Stimulated activated CD4-positive, alpha-beta T cell treated with anti-CD3 and anti-CD28 coated beads, Interleukin-4, amount 100 ng/mL, for 24 hours (primary cell): ENCODE measurements at places on chromosomes 3 and 15.

- no peak for DNase-seq
Measured at GRCh38 chr3:136658946-136659682, 93.1 kb downstream of the STAG1 start.

GRCh38 chr3:19427422-19428149 lies 279.3 kb downstream of the KCNH8 start:
- DNase-seq = no peak

DNA sequence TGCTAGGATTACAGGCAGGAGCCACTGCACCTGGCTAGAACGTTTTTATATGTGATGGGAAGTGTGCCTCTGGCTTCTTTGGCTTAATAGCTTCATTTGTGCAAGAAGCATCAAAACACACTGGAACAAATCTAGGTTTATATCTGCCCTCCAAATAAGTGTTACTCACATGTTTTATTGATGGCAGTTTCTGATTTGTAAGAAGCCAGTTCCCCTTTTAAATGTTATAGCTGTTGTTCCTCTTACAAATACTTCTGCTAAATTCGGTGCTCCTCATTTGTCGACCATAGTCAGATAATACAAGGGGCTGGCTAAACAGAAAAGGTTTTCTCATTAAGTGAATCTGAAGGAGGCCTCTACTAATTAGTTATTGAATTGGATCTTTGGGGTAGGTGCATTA lies 307.1 kb upstream of the SEMA6D start:
- DNase-seq = no peak

DNA sequence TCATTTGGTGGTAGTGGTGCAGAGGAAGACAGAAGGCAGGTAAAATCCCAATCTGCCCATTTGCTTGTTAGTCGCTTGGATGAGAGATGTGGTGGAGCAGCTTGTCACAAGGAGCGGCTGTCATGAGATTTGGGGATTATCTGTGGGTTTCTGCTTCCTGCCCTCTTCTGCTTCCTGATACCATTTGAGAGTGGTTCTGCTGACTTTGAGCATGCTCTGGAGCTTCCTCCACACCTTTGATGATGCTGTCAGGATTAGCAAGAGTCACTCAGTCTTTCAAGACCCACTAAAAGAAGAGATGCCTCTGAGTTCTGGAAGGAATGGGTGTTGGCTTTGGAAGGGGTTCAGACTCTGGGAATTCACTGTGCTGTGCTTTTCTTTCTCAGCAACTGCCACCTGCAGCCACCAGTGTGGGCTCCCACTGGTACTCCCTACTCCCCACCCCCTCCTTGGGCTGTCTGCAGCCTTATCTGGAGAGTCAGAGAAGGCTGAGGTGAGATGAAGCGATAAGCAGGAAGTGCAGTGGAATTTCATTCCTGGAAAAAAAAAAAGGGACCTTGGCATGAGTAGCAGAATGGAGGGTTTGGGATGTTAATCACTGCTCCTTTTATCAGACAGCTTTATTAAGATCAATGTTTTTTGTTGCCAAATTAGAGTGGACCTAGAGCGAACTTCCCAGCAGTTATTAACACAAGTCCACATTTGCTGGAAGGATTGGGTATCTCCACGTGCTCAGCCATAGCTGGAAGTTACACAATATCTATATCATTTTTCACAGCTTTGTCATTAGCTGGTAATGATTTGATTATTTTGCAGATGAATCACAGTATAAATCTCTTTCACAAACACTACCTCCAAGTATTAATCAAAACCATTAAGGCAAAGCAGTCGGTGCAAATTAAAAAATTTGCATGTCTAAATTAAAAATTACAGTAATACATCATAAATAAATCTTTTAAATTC lies 233.0 kb upstream of the SATB1 start:
- DNase-seq = no peak

- DNase-seq = no peak
Measured at GRCh38 chr3:99578339-99578970, 59.9 kb upstream of the COL8A1 start.

DNA sequence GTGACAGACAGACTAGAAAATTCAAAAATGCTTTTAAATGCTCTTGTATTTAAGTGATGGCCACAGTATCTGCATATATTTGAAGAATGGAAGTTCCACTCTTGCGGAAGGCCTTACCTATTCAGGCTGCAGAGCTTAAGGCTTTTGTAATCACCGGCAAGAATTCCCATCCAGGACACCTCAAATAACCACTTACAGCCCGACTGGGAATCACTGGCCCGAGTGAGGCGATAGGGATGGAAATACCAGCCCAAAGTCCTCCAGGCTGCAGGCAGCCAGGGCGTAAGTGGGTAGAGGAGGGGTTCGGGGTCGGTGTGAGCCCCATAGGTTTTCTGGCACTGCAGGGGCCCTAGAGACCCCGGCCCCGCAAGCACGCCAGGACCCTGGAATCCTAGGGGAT lies 9.5 kb downstream of the CMTM7 start:
- DNase-seq = no peak

- no peak for DNase-seq
Measured at GRCh38 chr3:169809230-169809795, 3.4 kb upstream of the LRRIQ4 start.

GRCh38 chr3:106119614-106120082 lies 250.8 kb upstream of the CBLB start:
- DNase-seq = peak; percentile 49

DNA sequence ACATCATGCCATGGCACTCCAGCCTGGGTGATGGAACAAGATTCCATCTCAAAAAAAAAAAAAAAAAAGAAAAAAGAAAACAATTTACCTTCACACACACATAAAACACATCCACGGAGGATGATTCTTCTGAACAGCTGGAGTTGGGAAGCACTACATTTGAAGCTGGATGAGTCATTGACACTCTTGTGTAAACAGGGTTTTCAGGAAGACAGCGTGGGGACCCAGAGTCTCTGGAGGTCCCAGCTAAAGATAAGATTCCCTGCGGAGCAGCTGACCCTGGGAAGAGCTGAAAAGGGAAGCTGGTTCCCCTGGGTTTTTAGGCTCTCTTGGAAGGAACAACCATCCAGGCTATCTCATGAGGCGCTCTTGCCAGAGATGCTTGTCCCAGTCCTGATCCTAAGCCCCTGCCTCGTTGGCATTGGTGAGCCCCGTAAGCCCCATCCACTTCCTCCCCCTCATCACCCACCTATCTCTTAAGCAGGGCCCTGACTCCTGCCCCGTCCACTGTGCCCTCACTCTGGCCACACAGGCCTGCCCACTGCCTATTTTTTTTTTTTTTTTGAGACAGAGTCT lies 32.0 kb upstream of the FURIN start:
- no peak for DNase-seq

DNA sequence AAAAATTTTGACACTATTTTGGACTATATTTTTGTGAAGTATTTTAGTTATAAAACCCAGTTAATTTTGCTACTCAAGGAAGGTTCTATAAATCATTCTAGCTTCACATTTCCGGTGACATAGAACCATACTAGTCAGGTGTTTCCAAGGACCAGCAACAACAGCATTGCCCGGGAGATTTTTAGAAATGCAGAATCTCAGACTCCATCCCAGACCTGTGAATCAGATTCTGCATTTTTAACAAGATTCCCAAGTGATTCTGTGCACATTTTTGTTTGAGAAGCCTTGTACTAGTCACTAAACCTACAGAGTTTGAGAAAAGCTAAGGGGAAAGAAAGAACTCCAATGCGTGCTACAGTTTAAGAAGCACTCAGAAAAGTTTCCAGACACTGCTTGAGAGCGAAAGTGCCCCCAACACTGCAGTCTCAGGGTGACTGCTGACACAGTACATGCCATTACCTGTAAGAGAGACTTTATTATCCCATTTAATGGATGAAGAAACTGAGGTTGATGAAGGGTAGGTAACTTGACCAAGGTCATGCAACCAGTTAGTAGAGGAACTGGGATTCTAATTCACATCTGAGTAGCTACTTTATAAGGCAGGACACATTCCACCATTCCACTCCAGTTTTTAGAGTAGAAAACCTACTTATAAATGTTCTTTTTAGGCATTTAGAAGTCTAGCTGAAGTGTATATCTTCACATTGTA lies 49.7 kb upstream of the USP3 start:
- DNase-seq = no peak

- DNase-seq = no peak
Measured at GRCh38 chr3:39443530-39443929, 23.9 kb upstream of the MOBP start.

DNA sequence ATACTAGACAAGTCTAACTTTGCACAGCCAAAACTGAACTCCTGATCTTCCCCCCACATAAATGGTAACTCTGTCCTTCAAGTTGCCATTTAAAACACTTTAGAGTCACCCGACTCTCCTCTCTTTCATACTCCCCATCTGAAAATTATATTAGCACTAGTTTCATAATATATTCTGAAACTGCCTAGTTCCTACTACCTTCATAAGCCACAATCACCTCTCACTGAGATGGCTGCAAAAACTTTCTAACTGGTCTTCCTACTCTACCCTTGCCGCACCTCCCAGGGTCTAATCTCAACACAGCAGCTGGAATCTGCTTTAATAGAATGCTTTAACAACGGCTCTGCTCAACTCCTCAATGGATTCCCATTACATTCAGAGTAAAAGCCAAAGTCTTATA lies 55.0 kb downstream of the GLB1 start:
- no peak for DNase-seq

DNA sequence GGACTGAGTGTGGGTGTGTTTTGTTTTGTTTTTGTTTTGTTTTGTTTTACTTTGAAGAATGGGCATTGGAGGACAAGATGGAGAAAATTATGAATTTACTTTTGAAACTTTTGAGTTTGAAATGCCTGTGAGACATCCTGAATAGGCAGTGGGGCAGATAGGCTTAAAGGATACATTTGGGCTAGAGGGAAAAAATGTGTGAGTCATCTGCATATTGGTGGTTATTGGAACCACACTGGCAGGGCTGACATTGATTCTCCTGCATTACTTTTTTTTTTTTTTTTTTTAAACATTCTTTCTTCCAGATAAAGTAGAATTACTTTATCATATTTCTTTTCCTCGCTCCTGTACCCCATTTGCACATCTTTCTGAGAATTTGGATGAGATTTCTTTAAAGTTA lies 56.1 kb downstream of the CALML4 start:
- no peak for DNase-seq

- no peak for DNase-seq
Measured at GRCh38 chr3:149535333-149535685, 60.8 kb downstream of the TM4SF4 start.

DNA sequence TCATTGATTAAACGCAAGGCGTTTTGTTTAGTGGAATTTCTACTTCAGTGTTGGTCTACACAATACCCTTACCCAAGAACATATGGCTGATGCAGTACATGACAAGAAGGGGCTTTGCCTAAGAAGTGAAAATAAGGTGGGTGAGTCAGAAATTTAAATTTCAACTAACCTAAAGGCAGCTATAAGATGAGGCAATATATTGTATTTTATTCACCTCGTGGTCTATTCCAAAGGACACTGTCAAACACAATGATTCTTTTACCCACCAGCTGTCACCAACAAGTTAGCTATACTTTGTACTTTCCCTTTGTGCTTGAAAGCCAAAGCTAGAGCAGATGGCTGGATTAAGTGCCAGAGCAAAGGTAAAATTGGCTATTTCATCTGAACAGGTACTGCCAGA lies 10.9 kb upstream of the SETMAR start:
- no peak for DNase-seq

- no peak for DNase-seq
Measured at GRCh38 chr3:139358841-139359562, 15.2 kb downstream of the MRPS22 start.

GRCh38 chr15:51709031-51709430 lies 27.7 kb downstream of the SCG3 start:
- no peak for DNase-seq

DNA sequence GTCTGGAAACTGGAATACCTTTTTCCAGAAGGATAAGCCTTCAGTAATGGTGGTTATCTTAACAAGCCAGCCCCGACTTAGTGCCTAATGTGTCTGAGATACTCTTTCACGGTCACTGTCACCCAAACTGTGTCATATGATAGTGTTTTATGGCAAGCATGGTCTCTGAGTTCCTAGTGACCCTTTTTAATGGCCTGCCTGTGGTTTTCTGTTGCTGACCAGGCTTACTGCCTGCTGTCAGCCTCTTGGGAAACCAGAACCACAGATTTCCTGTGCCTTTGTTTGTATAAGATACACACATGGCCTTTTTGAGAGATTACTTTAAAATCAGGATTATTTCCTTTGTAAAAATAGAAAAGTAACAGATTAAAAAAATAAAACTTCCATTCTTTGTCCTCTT lies 22.4 kb downstream of the HPS3 start:
- no peak for DNase-seq

DNA sequence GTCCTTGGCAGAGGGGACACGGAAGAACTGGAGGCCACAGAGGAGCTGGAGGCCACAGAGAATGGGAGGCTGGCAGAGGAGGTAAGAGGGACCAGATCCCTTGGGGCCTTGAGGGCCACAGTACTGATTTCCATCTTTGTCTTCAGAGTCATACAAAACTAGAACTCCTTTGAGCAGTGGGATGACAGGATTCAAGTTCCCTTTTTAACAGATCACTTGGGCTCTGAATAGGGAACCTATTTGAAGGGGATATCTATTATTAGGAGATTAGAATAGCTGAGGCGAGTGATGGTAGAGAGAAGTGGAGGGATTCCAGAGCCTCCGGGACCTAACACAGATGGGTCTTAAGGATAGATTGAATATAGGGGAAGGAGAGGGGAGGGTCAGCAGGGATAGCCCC lies 55.7 kb downstream of the OXNAD1 start:
- DNase-seq = no peak

GRCh38 chr15:67803996-67804843 lies 21.1 kb upstream of the SKOR1 start:
- DNase-seq = no peak

GRCh38 chr3:194575484-194576210 lies 57.6 kb downstream of the TMEM44 start:
- no peak for DNase-seq

DNA sequence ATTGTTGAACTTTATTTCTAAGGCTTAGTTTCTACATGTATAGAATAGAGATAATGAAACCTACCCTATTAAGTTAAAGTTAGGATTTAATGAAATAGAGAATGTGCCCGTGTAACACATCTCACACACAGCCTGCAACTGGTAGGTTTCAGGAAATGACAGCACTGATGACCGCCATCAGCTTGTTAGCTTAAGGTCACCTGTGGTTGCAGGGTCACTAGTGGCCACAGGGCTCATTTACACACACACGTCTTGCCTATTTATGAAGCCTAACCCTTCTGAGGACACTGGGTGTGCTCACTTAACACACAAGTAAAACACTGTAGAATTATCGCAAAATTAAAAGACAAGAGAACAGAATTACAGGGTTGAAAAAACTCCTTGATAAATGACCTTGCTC lies 20.1 kb downstream of the CHRM5 start:
- no peak for DNase-seq
